ENCODE measurements at places on chromosomes 5 and 9.

- DNase-seq = no peak
Observed at GRCh38 chr9:27626244-27627187, 53.2 kb upstream of the C9orf72 start.

GRCh38 chr9:68979538-68980314, 34.2 kb downstream of the PRKACG start:
- DNase-seq = peak; percentile 40

GRCh38 chr9:84668196-84669012, 1.1 kb upstream of the NTRK2 start:
- DNase-seq = peak; percentile 87

GRCh38 chr9:94639999-94640376, 670 bp upstream of the FBP1 start:
- DNase-seq = peak; percentile 42

DNA sequence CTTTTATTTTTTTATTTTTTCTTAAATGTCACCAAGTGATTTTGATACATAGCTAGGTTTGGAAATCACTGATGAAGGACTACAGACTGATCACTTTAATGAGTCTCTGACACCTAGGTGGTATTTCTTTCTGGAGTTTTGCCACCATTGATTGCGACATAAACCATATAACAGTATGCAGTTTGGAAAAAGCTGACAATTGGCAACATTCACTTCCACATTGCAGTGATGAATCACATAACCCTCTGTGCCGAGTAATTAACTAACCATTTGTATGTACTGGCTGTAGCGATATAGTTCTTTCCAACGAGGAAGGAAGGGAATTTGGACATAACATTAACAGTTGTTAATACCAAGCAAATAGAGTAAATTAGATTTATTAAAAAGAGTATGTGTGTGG, 222.9 kb upstream of the EFNA5 start:
- DNase-seq = no peak

DNA sequence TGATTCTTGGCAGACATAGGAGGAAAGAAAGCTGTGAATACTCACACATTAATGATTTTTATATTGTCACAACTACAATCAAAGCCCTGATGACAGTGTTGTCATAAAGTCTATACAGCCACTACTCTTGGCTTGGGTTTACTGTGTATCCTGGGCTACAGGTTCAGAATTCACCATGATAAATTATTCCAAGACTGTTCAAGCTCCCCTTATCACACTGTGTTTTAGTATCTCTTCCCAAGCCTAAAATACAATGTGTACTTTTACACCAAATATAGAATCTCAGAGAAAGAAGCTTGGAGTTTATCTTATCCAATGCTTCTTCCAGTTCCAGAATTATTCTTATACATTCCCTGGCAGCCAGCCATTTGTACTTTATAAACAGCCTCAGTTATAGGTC, 127.7 kb upstream of the PPP1R2B start:
- DNase-seq = no peak

GRCh38 chr9:136144450-136144849, 25.8 kb upstream of the TMEM250 start:
- no peak for DNase-seq

- DNase-seq = peak; percentile 96
Observed at GRCh38 chr9:2771087-2771486, 53.8 kb downstream of the KCNV2 start.

- no peak for DNase-seq
Observed at GRCh38 chr9:33446240-33446945, 1.0 kb downstream of the AQP3 start.

DNA sequence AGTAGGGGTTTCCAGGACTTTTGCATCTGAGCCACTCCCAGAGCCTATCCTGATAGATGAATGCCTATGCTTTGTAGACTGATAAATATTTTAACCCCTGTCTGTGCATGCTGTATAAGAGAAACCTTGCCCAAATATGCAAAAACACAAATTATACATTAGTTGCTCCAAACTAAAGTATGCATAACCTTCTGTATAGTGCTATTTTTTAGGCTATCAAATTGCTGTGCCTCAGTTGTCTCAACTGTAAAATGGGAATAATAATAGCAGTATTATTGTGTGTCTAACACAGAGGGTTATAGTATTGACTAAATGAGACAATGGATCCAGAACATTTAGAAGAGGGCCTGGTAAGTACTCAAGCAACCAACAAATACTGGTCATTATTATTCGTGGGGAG, 117.7 kb downstream of the LIFR start:
- DNase-seq = no peak

DNA sequence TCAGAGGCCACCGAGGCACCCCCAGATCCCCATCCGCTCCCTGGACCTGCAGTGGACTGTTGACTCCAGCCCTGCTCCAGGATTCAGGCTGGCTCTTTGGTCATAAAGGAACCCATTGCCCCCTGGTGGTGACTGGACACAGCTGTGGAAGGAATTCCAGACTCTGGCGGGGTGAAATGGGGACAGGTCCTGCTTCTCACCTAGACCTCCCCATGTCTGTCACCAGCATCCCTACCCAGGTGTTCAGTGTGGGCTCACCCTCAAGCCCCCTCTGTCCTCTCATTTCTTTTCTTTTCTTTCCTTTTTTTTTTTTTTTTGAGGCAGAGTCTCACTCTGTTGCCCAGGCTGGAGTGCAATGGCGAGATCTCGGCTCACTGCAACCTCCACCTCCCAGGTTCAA, 25.5 kb upstream of the STXBP1 start:
- peak; percentile 85 for DNase-seq

GRCh38 chr9:107215381-107215780, 67.7 kb upstream of the RAD23B start:
- DNase-seq = no peak

DNA sequence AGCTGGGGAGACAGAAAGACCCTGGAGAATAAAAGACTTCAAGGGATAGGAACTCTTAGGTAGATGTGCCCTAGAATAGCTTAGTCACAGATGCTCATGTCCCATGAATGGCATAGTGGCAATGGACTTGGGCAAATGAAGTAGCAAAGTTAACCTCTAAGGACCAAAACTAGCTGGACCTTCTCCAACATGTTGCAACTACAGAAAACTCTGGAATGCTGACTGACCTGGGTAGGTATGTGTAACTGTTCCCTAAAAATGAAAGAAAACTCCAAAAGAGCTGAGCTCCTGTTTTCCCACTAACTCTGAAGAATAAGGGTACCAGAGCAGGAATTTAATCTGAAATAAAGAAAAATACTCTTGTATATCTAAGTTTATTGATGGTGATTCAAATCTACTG, 12.5 kb upstream of the LPAR1 start:
- no peak for DNase-seq

GRCh38 chr5:159897786-159898393, 18.4 kb upstream of the ADRA1B start:
- DNase-seq = no peak

DNA sequence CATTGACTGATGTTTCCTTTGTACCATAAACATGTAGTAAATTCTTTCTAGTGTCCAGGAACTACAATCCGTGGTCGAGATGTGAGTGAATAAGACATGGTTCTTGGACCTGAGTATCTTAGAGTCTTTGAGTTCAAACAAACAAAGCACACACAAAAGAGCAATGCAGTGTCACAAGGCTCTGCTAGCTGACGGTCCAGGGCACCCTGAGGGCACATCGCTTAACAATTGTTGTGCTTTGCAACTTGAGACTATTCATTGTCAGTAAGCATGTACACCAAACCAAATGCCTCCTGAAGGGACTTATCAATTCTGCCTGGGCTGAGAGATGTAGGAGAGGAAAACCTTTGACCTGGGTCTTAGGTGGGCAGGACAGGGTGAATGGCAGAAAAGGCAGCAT, 84.8 kb downstream of the CAMK4 start:
- DNase-seq = peak; percentile 61

- peak; percentile 19 for DNase-seq
Observed at GRCh38 chr5:32712481-32713360, 1.6 kb downstream of the NPR3 start.

GRCh38 chr5:170861917-170862766, at the start of gene RANBP17:
Gene RANBP17 (plus strand): TSS chr5:170862018.
- peak; percentile 93 for DNase-seq

DNA sequence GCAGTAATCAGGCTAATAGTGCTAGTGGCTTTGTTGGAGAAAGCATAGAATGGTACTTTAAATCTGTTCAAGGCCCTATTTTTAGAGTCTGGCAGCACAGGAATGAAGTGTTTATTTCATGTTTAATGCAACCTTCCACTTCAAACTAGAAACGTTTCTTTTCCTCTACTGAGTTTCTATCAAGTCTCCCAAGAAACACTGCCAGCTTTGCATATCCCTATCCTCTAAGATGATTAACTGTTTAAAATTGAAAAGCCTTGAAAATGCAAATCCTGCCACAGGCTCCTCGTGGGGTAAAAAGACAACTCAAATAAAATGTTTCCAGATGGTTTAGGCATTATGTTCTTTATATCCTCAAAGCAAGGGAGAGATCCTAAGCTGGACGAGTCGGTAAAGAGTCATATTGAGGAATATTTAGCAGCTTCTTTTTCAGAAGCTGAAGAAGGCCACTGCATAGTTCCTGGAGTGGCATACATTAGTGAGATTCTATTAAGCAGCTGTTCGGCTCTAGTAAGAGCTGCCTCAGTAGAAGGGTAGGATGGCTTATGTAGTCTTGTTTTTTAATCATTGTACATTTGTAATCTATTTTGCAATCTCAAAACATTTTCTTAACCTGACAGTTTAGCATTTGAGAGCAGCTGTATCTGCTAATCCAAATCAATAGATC, 251.2 kb downstream of the CHSY3 start:
- DNase-seq = no peak

GRCh38 chr9:137691646-137692351, 73.0 kb downstream of the EHMT1 start:
- DNase-seq = no peak

- DNase-seq = no peak
Observed at GRCh38 chr5:130032807-130033206, 128.5 kb downstream of the CHSY3 start.

DNA sequence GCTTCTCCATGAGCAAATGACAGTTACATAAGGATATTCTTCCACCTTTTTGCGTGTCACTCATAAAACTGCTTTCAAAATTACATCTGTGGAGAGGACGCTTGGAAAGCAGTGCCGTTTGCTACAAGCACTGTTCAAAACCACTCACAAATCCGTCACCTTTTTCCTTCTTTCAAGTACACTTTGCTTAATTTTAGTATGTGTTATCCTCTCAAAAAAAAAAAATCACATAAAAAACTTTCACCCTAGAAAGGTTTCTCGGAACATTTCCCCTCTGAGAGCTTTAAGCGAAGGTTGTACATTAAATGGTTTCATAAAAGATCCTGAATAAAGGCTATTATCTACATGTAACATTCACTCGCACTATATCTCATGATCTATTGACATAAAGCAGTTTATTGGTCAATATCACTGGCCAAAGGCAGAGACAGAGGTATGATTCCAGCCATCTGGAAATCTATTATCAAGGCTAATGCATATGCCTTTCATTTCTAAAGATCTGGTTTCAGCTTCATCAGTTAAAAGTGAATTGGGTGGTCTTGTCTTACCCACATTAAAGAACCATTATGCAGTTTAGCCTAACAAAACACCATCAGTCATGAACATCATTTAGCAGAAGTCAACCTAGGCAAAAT, 163.6 kb downstream of the ENC1 start:
- DNase-seq = no peak

- no peak for DNase-seq
Observed at GRCh38 chr5:72508241-72509170, 1.3 kb upstream of the ZNF366 start.

GRCh38 chr5:6623228-6623627, 9.6 kb downstream of the NSUN2 start:
- no peak for DNase-seq

DNA sequence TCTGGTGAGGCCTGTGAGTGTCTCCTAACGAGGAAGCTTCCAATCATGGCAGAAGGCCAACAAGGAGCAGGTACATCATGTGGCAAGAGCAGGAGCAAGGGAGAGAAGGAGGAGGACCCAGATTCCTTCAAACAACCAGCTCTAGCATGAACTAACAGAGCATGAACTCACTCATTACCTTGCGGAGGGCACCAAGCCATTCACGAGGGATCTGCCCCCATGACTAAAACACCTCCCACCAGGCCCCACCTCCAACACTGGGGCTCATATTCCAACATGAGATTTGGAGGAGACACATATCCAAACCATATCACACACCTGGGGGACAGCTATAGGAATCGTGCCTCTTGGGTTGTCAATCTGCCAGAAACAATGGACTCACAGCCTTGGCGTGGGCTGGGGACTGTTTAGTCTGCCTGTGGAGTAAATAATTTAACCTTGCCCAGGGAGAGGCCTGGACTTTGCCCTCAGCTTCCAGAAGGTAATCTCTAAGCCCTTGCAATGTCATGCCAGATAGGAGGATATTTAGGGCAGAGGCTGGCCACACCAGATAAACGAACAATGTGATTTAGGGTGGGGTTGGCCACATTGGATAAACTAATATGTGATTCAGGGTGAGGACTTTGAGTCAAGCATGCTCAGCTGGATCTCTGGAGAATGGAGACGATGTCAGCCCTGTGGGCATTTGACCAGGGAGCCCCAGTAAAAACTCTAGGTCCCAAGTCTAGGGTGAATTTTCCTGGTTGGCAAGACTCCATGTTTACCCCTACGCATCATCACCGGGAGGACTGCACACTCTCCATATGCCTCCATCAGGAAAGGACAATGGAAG, 13.6 kb upstream of the VDAC1 start:
- no peak for DNase-seq

GRCh38 chr9:73459817-73460216, 308.2 kb downstream of the ANXA1 start:
- no peak for DNase-seq

- no peak for DNase-seq
Observed at GRCh38 chr9:121144482-121144881, 57.2 kb downstream of the RAB14 start.

DNA sequence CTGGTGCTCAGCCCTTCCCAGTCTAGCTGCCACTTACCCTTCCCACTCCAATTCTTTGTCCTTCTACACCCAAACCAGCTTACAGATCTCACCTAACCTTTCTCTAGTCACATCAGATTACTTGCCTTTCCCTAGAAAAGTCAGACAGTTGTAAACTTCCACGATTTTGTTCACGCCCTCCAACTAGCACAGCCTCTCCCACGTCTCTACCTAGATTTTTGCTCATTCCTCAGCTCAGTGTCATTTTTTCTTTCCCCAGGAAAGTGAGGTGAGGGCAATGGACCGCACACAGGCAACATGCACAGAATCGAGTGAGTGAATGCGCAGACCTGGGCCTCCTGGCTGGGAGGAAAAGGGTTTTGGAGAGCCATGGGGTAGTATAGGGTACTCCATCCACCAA, 20.9 kb upstream of the PRUNE2 start:
- DNase-seq = no peak

DNA sequence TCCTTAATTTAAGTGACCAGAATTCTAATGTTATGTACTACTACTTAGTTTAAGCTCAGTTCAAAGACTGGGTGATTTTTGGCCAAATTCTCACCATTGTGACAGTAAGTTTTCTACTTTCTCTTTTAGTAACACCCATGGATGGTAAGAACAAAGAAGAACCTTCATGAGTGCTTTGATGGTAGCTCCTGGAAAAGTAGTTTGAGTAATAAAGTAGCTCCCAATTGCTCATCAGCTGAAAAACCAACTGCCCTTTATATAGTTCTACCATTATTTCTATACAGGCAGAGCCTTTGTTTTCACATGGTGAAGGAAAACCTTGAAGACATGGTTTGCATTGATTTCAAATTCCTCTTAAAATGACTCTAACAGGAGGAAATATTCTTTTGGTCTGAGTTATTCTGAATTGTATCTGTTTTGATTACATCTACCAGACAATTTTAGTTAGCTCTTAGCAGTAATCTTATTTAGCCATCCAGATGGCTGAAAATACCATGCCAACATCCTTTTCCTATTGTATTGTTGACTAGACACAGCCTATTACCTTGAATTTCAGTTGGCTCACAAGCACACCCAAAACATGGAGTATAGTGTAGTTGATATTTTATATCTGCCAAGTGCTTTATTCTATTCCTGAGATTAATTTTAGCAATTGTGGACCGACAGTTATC, 23.7 kb upstream of the STARD4 start:
- no peak for DNase-seq

All from mesendoderm (in vitro differentiated cells).